Stimulated activated CD8-positive, alpha-beta memory T cell treated with anti-CD3 and anti-CD28 coated beads, Interleukin-15, amount 100 ng/mL, for 4 hours (primary cell): ENCODE measurements at places on chromosomes 4 and X.

DNA sequence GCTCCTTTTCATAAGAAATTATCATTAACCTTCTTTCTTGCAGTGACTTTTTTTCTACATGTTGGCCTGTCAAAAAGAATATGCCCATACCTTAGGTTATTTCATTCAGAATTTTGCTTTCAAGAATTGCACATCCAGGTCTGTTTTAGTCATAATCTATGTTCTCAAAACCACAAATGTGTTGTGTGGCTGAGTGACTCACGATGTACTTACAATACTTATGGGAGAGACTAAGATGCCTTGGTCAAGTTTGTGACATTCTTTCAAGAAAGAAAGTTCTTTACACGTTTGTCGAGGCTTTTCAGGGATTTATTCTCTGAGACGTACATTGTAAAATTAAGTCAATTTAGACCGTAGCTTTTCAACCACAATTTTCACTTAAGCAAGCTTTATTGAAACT is 396.7 kb downstream of the FSTL5 start:
- no peak for DNase-seq

DNA sequence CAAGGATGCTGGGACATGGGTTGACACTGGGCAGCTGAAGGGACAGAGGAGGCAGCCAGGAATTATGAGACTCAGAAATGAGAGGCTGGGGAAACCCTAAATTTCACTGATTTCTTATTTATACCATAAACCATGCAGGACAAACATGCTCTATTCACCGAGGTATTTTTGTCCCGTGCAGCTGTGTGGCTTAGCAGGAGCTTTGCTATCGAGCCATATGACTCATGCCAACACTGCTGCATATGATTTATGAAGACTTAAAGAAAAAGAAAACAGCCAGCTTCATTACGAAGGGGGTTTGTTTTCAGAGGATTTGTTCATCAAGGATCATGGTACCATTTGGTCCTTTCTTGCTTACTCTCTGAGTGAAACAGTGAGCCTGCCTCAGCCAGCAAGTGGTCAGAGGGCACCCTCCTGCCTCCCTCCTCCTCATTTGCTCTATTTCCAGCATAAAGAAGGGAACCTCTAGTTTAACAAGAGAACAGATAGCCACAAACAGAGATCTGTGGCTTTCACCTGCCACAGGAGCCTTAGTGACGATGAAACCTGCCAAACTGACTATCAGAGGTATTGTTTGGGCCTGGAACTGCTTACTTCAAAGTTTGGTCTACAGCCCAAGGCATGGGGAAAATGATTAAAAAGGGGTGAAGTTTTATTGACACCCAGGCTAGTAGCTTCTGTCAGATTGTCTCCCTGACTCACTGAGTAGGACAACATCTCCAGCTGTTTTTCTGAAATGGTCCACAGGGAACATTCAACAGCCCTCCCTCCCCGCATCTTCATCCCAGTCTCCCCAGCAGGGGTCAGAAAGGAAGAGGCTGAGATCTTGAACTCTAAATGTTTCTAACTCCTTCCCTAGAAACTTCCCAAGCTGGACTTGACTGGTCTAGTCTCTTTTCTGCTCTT is 80.1 kb upstream of the MAML3 start:
- DNase-seq, result no peak

GRCh38 chr4:168131196-168131595 is 38.9 kb downstream of the ANXA10 start:
- DNase-seq, result no peak

- DNase-seq, result no peak
Measured at GRCh38 chr4:101230801-101231426, 116.4 kb downstream of the PPP3CA start.

DNA sequence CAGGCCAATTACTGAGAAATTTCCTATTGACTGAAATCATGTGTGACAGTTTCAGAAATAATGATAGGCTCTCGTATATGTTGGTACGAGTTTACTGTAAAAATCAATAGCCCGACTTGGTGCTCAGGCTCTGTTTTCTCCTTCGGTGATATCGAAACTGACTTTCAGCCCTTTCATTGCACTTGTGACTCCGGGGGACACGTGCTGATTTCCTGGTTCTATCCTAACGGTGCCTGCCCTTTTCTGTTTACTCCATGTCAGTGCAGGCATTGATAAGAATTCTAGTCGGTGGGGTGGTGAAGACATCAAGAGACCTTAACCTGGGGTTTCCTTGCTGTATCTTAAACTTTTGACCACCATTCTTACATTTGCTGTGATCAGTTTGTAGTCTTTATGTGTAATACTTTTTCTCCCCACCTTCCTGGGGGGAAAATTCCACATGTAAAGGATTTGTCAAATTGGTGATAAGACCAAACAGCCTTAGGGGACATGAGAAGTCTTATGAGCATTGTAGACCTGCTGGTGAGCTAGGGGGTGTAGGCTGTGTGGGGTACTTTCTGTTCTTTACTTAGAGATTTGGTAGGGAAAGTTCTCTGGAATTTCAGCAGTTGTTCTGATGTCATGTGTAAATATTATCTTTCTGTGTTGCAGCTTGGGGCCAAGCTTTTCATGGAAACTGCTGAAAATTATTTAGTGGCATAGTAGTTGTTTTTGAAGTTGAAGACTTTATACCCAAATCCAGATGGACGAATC is 52.7 kb downstream of the TMEM131L start:
- no peak for DNase-seq

DNA sequence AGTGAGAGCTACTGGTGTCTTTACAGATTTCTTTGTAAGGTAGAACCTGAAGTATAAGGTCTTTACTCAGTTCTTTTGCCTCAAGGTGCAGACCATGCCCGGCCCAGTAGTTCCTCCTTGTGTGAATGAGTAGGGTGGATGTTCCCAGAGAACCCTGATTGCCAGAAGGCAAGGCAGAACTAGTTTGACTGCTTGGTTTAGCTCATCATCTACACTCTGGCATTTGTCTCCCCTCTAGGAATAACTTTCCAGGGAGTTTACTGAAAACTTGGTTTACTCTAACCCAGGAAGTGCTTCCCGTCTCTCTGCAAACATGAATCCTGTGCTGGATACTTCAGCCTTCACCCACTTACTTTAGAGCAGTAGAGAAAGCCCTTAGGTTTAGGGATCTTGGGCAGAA is 29.1 kb downstream of the MCUB start:
- DNase-seq, result no peak

GRCh38 chrX:64437665-64438064 is 42.4 kb upstream of the MTMR8 start:
- DNase-seq, result no peak

GRCh38 chrX:49166914-49167739 is 4.6 kb downstream of the MAGIX start:
- DNase-seq, result peak; percentile 45

- DNase-seq, result no peak
Measured at GRCh38 chrX:102712216-102712966, at the start of gene GPRASP2. Gene GPRASP2 (plus strand): TSS chrX:102712448. CDS start chrX:102714870, 2,422 bp downstream.

- DNase-seq, result no peak
Measured at GRCh38 chrX:40039887-40040286, 57.9 kb downstream of the BCOR start.

DNA sequence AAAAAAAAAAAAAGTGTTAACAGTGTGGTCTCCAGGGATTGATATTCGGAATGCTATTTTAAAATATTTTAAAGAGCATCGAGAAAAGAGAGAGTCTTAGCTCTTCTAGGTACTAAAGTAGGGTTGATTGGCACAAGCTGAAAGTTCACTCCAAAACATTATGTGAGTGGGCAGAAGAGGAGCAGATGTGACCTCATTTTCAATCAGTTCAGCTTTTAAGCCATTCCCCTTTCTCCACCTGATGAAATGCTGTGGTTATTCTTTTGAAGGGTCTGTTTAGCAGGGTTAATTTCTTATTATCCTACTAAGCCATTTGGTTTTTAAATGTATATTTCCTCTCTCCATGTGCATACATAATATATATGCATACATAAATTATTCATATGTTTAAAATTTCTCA is 69.2 kb downstream of the GALNT7 start:
- DNase-seq, result no peak

DNA sequence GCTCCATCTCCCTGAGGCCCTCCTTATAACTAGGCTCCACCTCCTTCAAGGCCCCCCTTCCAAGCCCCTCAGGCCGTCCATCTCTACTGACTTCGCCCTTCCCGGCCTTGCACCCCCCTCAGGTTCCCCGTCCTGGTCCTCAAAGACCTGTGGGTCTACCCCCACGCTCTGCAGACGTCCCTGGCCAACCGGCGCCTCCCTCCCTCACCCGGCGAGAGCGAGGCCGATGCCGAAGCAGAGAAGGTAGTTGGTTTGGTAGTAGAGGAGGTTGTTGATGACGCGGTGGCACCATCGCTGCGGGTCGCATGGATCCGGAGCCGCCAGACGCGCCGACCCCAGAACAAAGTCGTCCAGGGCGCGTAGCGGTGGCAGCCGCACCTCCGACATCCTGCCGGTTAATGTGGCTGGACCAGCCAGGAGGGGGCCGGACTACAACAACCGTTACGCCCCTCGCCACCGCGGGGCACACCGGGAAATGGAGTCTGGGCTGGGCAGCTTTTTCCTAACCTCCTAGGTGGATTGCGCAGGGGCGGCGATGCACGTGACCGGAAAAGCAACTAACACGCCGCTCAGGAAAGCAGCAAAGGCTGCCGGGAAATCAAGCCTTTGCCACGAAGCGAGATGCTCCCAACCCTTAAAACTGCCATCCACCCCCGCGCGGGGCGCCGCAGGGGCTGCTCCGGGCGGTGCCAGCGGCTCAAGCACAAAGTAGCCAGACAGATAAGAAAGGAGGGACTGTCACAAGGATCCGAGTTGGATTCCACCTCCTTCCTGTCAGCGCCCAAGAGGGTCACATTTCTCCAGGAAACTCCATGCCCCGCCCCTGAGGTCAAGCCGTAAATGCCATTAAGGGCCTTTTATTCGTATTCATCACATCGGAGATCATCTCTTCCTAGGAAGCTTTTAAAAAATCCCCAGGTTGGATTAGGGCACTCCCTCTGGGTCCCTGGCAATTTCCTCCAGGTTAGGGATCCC is at the start of gene PRAF2:
TSS of gene PRAF2 (minus strand) at position 402 of the 975 bp plus-strand sequence. CDS start at position 387, 15 bp downstream.
- DNase-seq, result peak; percentile 78

DNA sequence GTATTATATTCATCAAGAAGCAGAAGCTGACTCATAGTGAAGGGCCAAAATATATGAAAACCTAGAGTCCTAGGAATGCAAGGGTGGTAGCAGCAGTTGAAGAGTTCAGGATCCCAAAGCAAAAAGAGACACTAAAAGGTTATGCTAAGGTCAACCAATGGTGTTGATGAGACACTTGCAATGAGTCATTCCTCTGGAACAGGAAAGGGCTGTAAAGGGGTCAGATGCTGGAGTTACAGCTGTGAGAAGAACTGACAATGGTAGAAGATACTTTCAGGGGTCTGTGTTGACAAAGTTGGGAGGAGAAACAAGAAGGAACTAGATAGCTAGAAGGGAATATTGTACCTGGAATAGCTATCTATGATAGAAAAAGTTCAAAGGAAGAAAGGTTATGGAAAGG is 47.5 kb downstream of the ZGRF1 start:
- no peak for DNase-seq

DNA sequence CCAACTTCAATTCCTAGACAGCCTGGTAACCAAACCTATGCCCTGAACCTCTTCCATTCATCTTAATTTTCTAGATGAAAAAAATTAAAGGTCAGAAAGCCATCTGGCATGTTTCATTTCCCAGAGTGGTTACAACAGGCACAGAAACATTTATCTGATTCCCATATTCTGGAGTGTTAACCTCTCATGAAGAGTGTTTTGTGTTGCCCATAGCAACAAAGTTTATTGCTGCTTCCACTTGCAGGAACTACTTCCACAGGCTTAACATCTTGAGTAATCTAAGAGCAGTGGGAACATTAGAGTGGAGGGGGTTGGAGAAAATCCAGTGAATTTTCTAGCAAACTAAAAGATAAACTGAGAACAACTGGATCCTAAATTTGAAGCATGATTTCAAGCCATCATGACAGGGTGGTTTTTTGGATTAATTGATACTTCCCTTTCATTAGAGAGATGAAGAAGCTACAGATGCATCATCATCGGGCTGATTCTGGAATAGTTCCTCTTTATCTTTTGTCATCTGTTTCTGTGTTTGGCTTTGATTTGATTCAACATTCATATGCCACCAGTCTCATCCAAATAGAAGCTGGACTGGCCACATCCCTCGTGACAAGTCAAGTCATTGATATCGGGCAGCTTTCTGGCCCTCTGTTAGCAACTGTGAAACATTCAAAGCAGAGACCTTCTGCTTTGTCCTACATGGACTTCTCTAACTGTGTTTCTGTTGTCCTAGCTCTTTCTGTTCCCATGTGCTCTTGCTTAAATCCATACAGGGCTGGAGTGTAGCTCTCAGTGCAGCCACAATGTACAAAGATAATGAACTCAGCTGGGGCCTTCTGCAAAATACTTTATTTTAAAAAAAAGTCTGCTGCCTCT is 167.3 kb downstream of the MID1IP1 start:
- no peak for DNase-seq

- no peak for DNase-seq
Measured at GRCh38 chr4:76984788-76985211, 35.2 kb downstream of the SEPTIN11 start.

DNA sequence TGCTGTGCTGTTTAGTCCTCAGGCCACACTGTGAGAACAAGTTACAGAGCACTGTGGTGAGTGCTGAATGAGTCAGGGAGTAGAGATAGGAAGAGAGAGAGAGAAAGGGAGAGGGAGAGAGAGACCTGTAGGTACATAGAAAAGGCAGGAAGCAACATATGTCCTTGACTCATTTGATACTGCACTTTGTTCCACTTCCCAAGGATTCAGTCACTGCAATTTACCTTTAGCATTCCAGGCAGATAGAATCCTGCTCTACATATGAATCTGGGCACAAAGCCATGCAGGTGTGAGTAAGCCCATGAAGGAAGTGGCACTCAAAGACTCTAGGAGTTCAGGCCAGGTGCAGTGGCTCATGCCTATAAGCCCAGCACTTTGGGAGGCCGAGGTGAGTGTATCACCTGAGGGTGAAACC is 1.0 kb upstream of the DAPP1 start:
- DNase-seq, result no peak

- no peak for DNase-seq
Measured at GRCh38 chr4:22179124-22179874, 230.7 kb upstream of the KCNIP4 start.

- no peak for DNase-seq
Measured at GRCh38 chr4:142230991-142231390, 594.6 kb downstream of the IL15 start.

GRCh38 chr4:32180086-32180485 is 1459.9 kb downstream of the PCDH7 start:
- no peak for DNase-seq

GRCh38 chr4:56654238-56654632 is 26.9 kb downstream of the HOPX start:
- DNase-seq, result no peak

DNA sequence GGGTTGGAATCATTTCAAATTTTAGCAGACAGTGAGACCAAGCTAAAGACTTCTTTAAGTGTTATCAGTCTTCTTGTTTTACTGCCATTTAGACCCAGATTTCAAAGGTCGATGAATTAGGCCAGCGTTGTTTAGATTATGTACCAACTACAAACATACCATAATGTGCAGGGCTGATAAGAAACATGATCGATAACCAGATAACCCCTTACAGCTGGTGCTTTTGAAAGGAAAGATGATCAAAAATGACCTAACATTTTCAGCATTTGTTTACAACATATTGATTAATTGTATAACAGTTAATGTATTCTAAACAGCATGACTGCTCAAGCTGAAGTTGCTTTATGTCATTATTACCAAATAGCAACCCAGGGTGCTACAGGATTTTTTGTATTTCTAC is 400.4 kb upstream of the FAM241A start:
- DNase-seq, result no peak
